ENCODE measurements at places on chromosomes 5 and 9. TPM values are rescaled to one million over a fixed set of nuclear protein-coding genes. Genes with fewer than 3 reads are reported as not detected.

- no peak for DNase-seq
- no peaks in the 10 kb centered on the region for H3K36me3 ChIP-seq
- H3K4me3 ChIP-seq: no peak overlapping the region
- no peaks in the 10 kb centered on the region for H3K27me3 ChIP-seq
- no peaks in the 10 kb centered on the region for H3K4me1 ChIP-seq
Measured at GRCh38 chr5:121668635-121669034, 183.0 kb upstream of the FTMT start.

The PPIC gene
- 11.5 TPM for total RNA-seq

The GLDC gene
- total RNA-seq: 4.0 TPM

- H3K36me3 ChIP-seq: no peaks in the 10 kb centered on the region
- DNase-seq: peak; percentile 54
- no peaks in the 10 kb centered on the region for H3K4me1 ChIP-seq
- no peak overlapping the region for H3K27ac ChIP-seq
Measured at GRCh38 chr9:123349691-123350480, 6.1 kb upstream of the CRB2 start.

The RASEF gene
- total RNA-seq: 36.4 TPM

The SLC1A1 gene
- total RNA-seq: 2.9 TPM

Measured in prostate gland (tissue), 2 donors.